ENCODE measurements at places on chromosomes 4 and X. TPM values are rescaled to one million over a fixed set of nuclear protein-coding genes. Genes with fewer than 3 reads are reported as not detected.

DNA sequence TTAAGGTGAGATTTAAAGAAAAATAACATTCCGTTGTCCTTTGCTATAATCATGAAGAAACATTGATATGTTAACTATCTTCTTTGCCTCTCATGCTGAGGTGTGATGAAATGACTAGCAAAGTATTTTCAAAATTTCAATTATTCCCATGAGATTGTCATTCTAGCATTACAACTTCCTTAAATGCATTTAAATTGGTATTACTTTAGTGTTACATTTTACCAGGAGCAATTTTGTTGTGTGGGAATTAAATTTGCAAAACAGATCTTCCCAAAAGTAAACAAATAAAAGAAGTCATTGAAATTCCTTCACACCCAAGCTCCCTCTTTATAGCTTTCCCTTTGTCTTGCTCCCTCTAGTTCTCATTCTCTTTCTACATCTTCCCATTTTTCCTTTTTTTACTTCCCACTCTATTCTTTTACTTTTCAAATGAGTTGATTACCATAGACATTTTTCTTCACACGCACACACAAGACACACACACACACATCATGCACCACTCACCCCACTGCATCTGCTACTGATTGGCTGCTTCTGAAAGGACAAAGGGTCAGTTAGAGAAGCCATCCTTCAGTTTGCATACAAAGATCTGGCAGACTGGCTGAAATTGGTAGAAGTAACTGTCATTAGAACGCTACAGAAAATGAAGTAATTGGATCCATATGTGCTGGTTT, 10.0 kb upstream of the APELA start:
- no peak for DNase-seq

GRCh38 chr4:33924239-33924638, 2320.1 kb downstream of the ARAP2 start:
- peak; percentile 43 for DNase-seq

GRCh38 chrX:14673236-14673635, 143.9 kb downstream of the GLRA2 start:
- DNase-seq, result no peak

DNA sequence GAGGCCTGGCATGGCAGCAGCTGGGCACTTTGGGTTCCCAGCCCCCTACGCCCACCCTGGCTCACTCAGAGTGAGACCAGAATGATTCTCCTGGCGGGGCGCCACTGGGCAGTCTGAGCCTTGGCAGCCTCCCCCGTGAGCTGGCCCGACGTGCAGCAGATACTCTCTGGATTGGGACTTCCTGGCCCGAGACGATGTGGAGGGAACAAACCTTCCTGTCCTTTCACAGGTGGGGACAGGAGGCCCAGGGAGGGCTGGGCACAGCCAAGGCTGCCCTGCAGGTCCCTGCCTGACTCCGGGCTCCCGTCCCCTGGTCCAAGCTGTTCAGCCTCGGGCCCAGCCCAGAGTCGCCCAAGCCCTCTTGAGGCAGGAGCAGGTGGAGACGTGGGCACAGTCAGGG, 17.9 kb upstream of the ADD1 start:
- no peak for DNase-seq

- DNase-seq, result no peak
Measured at GRCh38 chr4:141037446-141037845, 95.8 kb downstream of the RNF150 start.

GRCh38 chrX:19100586-19100985, 21.7 kb downstream of the ADGRG2 start:
- DNase-seq, result no peak

GRCh38 chr4:39657465-39657864, 18.8 kb upstream of the SMIM14 start:
- no peak for DNase-seq

- DNase-seq, result peak; percentile 79
Measured at GRCh38 chr4:88033309-88033708, 25.9 kb downstream of the PKD2 start.

DNA sequence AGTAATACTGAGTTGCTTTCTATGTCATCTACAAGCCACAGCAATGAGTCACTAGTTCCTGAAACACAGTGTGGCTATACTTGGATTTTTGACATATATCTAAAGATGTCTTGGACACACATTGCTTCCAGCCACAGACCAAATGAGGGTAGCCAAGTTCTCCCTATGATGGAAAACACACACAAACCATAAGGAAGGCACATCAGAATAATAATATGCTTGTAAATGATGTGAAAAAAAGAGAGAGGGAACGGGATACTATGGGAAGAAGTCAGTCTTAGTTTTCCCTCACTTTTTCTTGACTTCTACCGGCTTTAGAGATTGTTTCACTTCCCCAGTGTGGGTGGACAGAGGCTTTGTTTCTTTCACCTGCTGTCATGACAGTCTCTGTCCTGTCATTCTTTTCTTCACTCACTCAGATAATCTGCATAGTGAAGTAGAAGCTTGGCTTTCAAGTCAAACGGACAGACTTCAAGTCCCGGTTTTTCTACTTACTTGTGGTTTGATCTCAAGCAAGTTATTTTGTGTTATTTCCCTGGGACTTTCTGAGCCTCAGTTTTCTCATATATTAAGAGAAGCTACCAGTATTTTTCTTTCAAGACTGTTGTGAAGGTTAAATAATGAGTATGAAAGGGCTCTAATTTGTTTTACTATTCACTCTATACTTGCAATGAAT, 34.7 kb downstream of the P2RY10 start:
- DNase-seq, result no peak

DNA sequence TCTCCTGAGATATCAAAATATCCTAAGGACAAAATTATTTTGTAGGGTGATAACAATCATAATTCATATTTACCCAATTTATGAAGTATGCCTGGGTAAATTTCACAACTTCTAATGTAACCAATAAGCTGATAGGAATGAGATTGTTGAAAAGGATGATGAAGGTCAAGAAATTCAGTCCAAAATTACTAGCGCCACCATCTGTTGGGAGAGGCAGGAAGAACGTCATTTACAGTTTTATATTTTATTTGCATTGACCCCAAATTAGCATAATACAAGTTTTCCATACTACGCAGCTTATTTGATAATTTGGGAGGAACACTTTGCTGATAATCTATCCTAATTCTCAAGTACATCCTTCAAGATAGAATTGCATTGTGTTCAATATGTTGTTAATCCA, 78.7 kb downstream of the ATP8A1 start:
- DNase-seq, result no peak

The KIF4A gene
- 6.6 TPM for total RNA-seq

The PRIMPOL gene
- total RNA-seq, result 13.0 TPM

The CTAG2 gene
- not detected for total RNA-seq

The PPARGC1A gene
- 62.4 TPM for total RNA-seq

The GLOD5 gene
- not detected for total RNA-seq

The S100G gene
- not detected for total RNA-seq

All from renal cortical epithelial cell (primary cell).